GM04503 (cell line): ENCODE measurements at places on chromosomes 4 and X.
A peak's percentile ranks its signal among the peaks of the same experiment; 100 is the strongest.

GRCh38 chr4:86421461-86421860 lies 61.6 kb upstream of the MAPK10 start:
- DNase-seq = no peak

- no peak for DNase-seq
Observed at GRCh38 chrX:41543025-41543424, 95.9 kb downstream of the NYX start.

- no peak for DNase-seq
Observed at GRCh38 chrX:134171661-134172587, 65.1 kb upstream of the CCDC160 start.

DNA sequence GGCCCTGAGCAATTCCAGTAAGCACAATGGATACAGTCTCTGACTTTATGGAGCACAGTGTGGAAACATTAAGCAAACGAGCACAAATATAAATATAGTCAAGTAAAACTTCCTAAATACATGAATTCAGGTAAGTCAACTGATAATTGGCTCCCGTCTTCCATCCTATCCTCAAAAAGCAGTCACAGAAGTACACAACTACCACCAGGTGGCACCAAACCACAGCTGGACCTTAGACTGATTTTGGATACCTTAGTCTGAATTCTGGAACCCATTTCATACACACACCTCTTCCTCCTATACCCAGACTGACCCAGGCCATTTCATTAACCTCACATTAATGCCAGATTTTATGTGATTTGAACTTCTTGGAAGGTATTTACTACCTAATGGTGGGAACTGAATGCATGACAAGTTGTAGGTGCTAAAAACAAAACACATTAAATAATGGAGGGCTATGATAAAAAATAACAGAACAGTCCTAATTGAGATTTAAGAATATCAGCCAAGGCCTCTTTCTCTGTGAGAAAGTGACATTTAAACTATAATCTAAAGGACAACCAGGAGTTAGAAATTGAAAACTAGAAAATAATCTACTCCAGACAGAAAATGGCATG lies 77.5 kb downstream of the ELF2 start:
- peak; percentile 20 for DNase-seq

DNA sequence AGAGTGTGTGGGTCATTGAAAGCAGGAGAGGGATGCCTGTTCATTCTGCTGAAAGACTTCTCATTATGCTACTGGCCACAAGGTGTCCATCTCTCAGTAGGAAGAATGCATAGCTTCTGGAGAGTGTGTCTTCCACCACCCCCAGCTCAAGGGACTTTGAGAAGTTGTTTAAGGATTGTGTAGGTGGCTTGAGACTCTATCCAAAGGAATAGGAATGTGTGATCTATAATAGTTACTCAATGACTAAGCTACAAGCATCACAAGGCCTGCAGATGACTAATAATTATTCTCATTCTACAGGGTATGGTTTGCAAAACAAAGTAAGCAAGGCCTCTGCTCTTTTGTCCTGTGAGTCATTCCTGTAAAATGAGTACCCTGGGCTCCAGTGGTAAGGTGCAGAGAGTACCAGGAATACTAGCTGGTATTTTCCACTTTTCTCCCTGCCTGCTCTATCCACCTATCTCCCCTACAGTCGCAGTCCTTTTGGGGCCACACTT lies 279.8 kb upstream of the BOD1L1 start:
- DNase-seq = peak; percentile 98

DNA sequence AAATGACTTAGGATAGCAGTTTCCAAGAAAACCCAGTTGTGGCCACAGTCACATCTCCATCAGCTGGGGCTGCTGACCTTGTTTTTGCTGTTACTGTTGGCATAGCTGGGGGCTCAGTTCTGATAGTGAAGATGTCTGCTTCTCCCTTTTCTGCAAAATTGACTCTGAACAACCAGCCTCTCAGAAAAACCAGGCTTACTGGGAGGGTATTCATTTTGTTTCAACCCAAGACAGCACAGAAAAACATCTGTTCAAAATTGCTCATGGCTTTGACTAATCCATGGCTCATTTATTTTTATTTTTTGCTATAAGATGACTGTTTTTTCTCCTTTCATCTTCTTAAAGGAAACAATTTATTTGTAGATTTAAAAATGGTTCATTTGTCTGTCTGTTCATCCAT lies 53.1 kb downstream of the RASL11B start:
- DNase-seq = no peak

- DNase-seq = no peak
Observed at GRCh38 chrX:6968231-6968630, 179.3 kb upstream of the STS start.

DNA sequence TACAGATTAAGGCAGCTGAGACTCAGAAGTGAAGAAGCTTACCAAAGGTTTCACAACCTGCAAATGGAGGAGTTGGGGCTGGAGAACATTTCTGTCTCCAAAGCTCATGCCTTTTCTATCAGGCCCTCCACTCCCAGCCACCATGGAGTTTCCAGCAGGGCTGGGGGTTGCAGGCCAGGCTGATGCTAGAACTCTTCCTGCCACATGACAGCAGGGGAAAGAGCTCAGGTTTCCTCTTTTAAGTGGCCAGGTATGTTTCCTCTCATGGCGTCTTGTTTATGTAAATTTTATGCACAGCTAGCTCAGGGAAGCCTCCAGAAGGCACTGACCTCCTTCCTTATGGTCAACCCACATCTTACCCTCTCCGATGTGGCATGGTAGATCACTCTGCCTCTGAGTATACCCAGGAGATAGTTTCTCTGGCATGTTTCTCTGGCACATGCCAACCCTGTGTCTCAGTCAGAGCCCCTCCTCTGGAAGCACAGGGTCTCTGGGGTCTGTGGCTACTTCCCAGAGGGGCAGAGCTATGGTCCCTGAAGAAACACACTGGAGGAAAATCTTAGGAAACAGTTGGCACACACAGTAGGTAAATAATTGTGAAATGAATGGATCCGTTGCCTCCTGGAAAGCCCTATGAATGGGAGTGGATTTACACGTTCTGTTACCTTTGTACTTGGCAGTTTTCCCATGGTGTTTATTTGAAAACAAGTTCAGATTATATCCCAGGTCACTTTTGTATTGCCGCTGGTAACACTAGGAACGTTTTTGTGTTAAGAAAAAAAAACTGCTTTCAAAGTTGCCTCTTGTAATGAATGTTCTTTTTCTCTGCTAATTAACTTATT lies 28.9 kb downstream of the PDK3 start:
- no peak for DNase-seq

DNA sequence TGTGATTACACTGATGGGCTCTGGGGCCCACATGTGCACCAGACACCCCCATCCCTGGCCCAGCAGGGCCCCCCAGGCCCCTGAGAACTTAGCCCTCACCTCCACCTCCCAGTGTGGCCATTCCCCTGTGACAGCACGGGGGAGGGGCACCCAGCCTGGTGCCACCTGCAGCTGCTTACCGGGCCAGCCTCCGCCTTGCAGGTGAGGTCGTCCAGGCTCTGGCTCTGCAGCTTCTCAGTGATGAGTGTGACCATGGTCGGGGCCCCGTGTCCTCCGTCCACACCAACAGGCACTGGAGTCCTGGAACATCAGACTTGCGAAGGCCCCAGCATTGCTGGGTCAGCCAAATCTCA lies 15.6 kb downstream of the FAM53A start:
- DNase-seq = no peak

DNA sequence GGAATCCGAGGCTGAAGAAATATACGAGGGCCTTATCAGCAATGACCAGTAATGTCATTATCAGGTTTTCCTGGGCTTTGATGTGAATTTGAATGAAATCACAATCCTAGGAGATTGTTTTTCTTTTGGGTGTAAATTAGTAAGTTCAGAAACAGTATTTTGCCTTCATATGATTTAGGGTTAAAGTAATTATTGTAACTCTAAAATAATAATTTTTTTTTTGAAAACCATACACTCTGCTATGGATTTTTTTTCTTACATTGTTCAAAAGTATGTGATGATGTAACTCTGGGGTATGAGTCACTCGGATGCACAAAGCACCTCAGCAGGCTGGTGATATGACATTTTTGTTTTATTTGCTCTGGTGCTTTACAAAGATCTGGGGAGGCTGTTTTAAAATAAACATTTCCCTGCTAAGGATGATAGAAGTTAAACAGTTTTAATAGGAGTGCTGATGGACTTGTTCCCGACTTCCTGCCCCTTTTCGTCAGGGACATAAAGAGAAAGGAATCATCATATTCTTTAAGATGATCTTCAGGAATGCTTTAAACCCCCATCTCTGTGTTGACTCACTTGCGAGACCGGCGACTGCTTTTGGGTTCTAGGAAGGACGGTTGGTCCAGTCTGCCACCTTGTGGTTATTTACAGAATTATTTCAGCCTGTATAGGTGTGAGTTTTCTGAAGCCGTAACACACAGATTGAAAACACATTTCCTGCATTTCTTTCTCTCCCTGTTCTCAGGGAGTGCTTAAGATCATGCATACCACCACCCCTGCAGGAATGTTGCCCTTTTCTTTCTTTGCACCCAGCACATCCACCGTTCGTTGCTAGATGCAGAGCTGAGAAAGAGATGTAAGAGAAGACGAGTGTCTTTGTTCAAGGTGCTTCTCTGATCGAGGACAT lies 72.5 kb downstream of the RAPGEF2 start:
- peak; percentile 45 for DNase-seq

- no peak for DNase-seq
Observed at GRCh38 chrX:46758956-46759644, at the start of gene SLC9A7. TSS of gene SLC9A7 (minus strand) at chrX:46759118. CDS start at chrX:46759029, 89 bp downstream.

DNA sequence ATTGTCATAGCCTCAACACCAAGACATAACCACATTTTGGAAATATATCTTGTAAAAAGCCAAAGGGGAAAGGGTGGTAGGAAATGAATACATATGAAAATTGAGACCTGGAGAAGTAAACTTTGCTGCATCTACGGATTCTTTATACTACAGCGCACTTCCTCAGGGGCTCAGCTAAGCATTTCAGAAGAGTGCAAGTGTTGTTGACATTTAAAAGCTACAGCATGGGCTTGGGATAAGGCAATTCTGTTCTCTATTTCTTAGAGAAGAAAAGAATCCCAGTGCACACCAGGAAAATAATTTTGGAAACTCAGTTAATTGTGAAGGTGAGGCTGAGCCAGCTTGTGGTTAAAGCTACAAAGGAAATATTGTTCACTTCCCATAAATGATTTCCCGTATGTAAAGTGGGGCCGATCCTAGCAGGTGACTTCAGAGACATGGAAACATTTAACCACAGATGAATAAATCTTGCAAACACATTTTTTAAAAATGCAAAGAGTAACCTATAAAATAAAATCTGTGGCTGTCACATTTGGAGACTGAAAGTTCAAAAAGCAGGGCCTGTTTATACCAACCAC lies 12.6 kb upstream of the GBA3 start:
- no peak for DNase-seq

DNA sequence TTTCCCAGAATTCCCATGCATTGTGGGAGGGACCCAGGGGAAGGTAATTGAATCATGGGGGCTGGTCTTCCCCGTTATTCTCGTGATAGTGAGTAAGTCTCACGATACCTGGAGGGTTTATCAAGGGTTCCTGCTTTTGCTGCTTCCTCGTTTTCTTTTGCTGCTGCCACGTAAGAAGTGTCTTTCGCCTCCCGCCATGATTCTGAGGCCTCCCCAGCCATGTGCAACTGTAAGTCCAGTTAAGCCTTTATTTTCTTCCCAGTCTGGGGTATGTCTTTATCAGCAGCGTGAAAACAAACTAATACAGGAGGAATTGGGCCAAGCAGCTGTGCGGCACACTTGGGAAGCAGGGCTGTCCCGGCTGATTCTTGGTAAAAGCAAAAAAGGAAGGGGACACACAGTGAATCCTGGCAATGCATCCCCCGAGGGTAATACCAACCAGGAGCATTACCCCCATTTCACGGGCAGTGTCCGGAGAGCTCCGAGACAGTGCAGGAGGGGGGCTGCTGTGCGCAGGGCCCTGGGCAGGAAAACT lies 185.7 kb downstream of the AFAP1 start:
- DNase-seq = no peak

- peak; percentile 1 for DNase-seq
Observed at GRCh38 chr4:137129441-137129840, 402.9 kb downstream of the PCDH18 start.

DNA sequence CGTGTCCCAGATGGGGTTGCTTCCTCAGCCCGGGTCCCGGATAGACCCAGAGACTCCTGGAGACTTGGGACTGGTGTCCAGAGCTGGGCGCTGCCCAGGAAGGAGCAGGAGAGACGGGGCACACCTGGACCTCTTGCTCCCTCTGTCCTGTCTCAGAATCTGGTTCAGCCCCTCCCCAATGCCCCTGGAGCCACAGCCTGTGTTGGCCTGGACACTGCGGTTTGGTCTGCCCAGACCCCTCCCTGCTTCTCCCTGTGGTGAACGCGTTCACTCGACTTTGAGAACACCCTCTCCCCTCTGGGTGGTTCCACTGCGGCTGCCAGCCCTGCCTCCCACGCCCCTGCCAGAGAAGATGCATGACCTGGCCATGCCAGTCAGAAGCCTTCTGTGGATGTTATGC lies 111.1 kb downstream of the HMX1 start:
- no peak for DNase-seq

GRCh38 chr4:152539556-152540292 lies 3.8 kb upstream of the FBXW7 start:
- no peak for DNase-seq

- no peak for DNase-seq
Observed at GRCh38 chr4:144185086-144185485, 44.6 kb upstream of the GYPA start.

DNA sequence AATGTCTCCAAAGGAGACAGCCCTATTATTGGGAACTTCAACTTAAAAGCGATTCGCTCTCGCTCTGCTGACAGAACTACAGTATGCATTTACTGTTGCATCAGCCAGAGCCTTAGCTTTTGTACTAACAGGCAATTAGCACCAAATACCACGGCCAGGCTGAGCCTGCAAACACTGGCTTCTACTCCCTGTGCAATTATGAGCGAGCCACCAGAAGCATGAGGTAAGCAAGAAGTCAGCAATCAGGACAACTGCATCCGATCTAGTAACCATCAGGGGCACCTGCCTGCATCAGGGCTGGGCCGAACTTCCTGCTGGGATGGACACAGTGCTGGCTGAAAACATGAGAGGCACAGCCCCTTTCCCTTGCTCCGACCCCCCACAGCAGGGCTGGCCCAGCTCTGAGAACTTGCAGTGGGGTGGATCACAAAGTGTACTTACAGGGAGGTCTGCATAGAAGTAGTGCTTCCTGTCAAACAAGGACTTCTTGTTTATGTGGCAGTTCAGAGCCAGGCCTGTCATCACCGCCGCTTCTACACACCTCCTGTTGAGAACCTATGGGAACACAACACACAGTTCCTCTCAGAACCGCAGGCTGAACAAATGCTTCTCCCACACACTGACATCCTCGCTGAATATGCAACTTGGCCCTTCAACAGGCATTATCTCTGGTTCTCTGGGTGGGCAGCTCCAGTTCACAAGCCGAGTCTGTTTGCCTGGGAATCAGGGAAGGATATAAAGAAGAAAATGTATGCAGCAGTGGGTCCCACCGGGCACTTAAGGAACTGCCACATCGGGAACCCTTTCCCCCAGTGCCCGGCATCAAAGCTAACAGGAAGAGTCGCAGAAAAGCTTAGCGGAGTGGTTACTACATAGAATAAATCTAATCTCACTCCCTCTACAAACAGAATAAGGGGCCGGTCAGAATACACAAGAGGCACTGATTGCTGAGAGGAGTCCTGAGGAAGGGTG lies 41.5 kb downstream of the GATB start:
- no peak for DNase-seq
